ENCODE measurements at places on chromosomes 7 and 10. TPM values are rescaled to one million over a fixed set of nuclear protein-coding genes. Genes with fewer than 3 reads are reported as not detected.

Gene FBXL15
- total RNA-seq, result 11.1 TPM

- DNase-seq, result no peak
Observed at GRCh38 chr10:75023074-75023473, 88.4 kb upstream of the SAMD8 start.

DNA sequence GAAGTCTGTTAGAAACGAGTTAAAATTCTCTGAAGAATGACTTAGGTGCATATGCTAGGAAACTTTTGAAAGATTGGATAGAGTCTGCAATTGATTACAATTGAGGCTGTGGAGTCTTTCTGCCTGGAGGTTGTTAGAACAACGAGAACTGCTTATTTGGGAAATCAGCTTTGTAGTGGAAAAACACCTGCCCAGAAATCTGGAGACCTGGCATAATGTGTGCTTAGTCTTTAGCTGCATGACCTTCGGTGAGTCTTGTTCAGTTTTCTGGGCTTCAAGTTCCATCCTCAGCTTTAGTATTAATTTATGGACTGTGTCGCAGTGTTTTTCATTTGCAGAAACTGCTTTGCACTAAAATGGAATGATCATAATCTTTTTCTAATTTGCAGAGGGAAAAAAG is 31.7 kb downstream of the CCNY start:
- no peak for DNase-seq

Gene MPP7
- total RNA-seq, result 5.4 TPM

- no peak for DNase-seq
Observed at GRCh38 chr10:27635699-27636270, 109.8 kb downstream of the MKX start.

DNA sequence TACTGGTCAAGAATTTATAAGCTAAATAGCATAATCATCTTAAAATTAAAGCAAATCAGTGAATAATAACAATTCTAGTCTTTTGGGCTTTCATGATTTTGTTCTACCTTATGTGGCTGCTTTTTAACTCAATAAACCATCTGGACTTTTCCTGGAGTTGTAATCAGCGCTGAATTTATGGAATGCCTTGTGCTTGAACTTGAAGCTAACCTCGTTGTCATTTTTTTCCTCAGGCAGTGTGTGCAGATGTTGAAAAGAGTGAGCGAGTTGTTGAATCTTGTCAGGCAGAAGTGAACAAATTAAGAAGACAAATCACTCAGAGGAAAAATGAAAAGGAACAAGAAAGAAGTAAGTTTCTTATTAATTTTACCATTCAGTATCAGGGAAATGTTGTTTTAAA is 29.5 kb downstream of the ABRAXAS2 start:
- DNase-seq, result no peak

Gene CTBP2
- total RNA-seq, result 152 TPM

DNA sequence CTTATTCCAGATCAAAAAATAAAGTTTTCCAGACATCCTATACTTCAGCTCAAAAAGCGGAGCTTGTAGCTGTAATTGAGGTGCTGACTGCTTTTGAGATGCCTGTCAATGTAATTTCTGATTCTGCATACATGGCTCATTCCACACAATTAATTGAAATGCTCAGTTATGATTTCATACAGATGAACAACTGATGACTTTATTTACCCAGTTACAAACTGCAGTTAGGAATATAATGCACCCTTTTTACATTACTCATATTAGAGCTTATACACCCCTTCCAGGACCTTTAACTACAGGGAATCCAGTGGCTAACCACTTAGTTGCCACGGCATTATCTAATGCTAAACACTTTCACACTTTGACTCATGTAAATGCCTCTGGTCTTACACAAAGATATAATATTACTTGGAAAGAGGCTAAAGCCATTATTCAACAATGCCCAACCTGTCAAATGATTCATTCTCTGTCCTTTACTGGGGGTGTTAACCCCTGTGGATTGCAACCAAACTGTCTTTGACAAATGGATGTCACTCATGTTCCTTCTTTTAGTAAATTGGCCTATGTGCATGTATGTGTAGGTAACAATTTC is 147.3 kb downstream of the ZNF33B start:
- DNase-seq, result no peak
